ENCODE measurements at places on chromosomes 3 and 15. TPM values are rescaled to one million over a fixed set of nuclear protein-coding genes. Genes with fewer than 3 reads are reported as not detected.

GRCh38 chr3:194346621-194347020 is 4.5 kb downstream of the CPN2 start:
- DNase-seq, result no peak

DNA sequence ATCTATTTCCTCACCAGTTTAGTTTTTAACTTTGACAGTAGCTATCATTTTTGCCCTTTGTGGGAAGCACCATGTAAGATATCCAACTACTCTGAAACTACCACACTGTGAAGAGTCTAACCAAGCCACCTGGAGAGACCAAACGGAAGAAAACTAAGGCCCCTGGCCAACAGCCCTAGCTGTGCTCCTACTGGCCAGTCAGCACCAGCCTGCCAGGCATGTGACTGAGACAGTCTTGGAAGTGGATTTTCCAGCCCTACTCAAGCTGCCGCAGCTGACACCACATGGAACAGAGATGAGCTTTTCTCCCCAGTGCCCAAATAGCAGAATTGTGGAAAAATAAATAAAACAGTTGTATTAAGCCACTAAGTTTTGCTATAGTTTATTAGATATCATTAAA is 2.9 kb upstream of the TBC1D5 start:
- DNase-seq, result no peak

- no peak for DNase-seq
Observed at GRCh38 chr3:30768046-30768445, 126.4 kb downstream of the GADL1 start.

The TLR9 gene
- total RNA-seq, result 0.19 TPM

The NCKIPSD gene
- total RNA-seq, result 51.0 TPM

- DNase-seq, result no peak
Observed at GRCh38 chr3:152970851-152971250, 135.9 kb downstream of the P2RY1 start.

The RAF1 gene
- total RNA-seq, result 127 TPM

The OR5K2 gene
- total RNA-seq, result not detected

The CCR9 gene
- not detected for total RNA-seq

- no peak for DNase-seq
Observed at GRCh38 chr3:96970211-96970610, 155.8 kb downstream of the EPHA6 start.

DNA sequence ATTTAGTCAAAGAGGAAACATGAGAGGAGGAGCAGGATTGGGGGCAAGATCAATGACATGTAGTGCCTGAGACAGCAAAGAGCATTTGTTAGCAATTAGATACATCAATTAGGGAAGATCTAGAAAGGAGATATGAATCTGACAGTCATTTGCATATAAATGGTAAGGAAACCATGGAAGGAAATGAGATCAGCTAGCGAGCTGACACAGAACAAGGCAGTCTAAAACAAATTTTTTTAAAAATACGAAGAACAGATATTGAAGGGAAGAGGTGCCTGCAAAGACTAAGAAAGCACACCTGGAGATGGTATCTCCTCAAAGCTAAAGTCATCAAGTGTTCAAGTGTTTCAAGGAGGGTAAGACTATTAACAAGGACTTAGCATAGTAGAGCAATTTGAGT is 4.6 kb downstream of the EPM2AIP1 start:
- no peak for DNase-seq

The SCAMP5 gene
- total RNA-seq, result 0.46 TPM

DNA sequence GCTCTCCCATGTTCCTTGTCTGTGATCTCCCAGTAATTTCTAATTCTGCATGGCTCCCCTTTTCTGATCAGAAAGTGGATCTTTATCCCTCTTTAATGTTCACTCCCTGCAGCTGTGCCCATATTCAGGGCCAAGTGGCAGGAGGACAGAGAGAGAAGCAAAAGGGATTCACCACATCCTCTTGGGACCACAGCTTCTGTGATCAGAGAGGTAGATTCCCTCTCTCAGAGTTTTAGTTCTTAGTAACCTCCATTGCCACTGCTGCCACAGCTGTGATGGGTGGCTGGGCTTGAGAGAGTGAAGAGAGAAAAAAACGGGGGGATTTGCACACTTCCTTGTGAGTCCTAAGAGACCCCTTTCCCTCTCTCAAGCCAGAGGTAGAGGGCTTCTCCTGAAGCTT is 49.2 kb downstream of the GLCE start:
- no peak for DNase-seq

The TNNC1 gene
- total RNA-seq, result 6.3 TPM

GRCh38 chr15:100560323-100560722 is 31.6 kb upstream of the CERS3 start:
- DNase-seq, result no peak

Measured in lower leg skin (tissue), 4 donors.